ENCODE measurements at places on chromosomes 6 and 20.

DNA sequence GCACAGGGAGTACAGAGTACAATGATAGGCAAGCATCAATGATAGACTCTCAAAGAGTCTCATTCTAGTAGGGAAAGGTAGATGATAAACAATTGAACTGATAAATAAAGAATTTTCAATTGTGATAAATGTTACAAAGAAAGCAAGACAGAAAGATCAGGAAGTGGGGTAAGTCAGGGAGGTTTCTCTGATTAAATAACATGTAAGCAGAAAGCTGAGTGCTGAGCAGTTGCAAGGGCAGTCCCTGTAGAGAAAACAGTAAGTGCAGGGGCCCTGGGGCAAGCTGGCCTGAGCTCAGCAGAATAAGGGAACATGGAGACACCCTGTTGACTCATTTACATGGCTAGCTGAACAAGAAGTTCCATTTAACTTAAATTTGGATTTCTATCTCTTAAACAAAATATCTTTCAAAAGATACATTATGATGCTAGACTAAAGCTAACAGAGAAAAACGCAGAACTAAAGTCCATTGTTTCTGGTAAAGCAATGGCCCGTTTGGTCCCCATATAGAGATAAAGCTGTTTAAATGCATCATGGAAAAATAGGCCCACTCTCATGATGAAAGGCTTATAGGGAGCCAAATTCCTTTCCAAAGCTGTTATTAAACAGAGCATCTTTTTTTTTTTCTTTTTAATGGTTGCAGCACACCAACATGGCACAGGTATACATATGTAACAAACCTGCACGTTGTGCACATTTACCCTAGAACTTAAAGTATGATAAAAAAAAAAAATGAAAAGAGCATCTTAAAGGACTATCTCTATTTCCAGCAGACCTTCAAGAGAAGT, 5.3 kb upstream of the TNFAIP3 start:
- no peak for DNase-seq

DNA sequence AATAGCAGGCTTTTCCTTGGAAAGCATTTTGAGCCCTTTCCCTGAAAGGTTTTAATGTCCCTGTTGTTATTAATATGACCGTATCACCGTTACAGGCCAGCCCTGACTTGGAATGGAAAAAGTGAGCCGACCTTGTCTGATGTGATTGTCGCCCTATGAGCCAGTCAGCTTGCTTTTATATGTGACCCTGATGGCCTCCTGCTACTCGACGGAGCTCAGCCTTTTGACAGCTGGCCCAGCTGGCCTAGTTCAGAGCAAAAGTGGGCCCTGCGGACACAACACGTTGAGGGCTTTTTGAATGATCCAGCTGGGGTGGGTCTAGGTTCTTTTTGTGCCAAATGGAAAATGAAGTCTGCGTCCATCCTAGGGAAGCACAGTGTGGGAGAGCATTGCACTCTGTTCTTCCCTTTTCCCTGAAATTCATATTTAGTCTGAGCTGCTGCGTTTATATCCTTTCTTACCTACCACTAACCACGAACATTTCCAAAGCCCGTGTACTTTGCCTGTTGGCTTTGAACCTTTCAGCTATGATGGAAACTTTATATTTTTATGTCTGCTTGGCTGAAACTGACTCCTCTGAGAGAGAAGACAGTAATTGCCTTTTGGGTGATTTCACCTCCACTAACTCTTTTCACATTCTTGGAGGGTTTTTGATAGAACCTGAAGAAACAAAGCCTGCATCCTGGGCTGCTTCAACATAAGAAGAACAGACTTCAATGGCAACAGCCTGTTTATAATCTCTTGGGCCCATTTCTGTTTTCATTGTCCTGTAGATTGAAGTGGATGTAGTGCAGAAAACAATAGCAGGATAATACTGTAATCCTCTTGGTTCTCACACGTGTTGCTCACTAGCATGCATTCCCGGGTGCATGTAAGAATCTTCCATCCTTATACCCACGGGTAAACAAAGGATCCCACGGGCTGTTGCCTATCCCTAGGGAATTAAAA, 121.8 kb upstream of the HDGFL1 start:
- DNase-seq, result no peak

DNA sequence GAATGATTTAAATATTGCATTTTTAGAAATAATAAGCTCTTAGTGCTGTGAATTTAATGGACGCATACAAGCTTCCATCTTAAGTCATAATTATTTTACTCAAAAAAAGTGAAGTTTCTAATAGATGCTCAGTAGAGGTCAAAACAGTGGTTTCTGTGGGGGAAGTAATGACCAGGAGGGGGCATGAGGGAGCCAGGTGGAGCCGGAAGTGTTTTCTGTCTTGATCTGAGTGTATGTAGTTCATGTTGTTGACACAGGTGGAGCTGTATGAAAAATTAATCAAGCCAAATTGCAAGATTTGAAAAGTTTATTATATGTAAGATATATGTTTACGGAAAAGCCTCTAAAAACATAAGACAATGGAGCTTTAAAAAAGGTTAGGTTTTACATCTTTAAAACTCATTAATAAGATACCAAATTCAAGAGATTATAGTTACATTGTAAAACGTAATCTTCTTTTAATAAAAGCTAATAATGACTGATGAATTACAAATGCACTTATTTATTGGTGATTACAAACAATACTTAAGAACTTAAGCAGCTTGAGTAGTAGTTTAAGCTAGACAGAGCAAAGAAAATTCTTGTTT, 68.0 kb downstream of the PLAGL1 start:
- peak; percentile 12 for DNase-seq

DNA sequence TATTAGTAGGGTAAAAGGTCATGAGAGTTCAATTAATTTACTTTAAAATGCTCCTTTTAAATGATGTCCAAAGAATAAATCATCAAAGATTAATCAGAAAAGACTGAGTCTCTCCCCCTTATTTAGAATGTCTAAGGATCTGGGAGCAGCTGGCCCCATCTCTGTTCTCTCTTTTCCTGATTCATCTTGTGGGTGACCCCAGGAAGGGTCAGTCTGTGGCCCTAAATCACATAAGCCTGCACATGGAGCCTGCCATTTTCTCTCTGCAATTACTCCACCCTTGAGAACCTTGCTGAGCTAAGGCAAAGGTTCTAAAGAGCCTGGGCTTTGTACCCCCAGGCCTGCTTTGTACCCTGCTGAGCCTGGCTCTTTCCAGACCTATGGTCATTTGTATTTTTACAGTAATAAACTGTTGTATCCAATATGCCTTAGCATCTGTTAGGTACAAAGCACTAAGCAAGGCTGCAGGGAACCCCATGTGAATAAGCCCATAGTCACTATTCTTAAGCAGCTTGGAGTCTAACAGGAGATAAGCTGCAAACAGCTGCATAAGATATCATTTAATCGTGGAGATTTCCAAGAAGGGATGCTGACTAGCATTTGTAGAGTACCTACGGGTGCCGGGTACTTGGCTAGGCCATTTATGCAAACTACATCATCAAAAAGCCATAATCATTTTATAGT, 431.0 kb upstream of the MARCKS start:
- DNase-seq, result no peak

- DNase-seq, result no peak
Observed at GRCh38 chr6:150719099-150719766, 119.5 kb downstream of the PLEKHG1 start.

GRCh38 chr6:154888421-154889295, 106.5 kb upstream of the TIAM2 start:
- no peak for DNase-seq

GRCh38 chr6:36850021-36850420, 10.8 kb upstream of the CPNE5 start:
- no peak for DNase-seq

DNA sequence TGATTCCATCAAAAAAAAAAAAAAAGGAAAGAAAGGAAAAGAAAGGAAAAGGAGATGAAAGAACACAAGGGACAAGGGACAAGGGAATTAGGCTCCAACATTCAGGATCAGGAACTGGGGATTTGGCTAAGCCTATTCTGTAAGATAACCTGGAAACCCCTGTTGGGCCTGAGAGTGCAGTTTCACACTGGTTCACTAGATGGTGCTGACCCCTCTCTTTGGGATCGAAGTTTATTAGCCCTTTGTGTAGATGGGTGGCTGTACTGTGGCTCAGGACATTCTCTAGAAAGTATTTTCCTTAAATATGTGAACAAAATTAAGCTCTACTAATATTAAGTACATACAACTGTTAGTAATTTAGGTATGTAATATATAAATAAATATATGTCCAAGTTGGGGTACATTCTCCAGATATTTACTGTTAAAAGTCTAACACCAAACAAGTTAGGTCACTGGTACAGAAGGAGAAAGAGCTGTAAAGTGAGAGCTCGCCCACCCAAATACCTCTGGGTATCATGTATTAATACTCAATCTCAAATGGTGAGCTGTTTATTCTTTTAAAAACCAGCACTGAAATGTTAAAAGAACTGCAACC, 6.3 kb downstream of the OR2A4 start:
- DNase-seq, result peak; percentile 56

GRCh38 chr6:82555801-82556200, 192.2 kb downstream of the TPBG start:
- no peak for DNase-seq

- DNase-seq, result no peak
Observed at GRCh38 chr6:52389264-52389625, 27.3 kb downstream of the PAQR8 start.

DNA sequence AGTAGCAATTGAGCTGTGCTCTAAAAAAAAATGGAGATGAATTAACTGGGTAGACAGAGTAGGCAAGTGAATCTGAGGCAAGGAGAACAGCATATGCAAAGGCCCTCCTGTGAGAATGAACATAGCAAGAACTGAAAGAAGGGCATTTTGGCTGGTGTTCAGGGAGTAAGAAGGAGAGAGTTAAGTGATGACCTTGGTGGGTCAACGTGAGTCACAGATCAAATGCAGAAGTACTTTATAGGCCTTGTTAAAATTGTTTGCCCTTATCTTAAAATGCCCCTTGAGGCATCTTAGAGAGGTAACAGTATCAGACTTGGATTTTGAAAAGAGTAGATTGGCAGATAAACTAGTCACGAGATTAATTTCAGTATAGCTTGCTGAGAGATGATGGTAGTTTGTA, 24.5 kb downstream of the NDUFAF5 start:
- DNase-seq, result no peak

DNA sequence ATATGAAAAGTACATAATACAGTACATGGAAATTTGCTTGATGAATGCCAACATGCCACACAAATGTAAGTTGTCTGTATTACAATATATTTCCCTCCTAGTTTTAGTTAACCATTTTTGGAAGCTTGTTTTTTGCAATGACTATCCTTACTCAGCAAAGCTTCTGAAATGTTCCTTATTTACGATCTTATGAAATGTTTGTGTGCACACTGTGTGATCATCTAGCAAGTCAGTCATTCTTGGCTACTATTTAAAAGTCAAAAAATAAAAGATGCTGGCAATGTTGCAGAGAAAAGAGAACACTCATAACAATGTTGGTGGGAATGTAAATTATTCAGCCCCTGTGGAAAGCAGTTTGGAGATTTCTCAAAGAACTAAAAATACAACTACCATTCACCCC, 33.8 kb downstream of the SUMO4 start:
- no peak for DNase-seq

DNA sequence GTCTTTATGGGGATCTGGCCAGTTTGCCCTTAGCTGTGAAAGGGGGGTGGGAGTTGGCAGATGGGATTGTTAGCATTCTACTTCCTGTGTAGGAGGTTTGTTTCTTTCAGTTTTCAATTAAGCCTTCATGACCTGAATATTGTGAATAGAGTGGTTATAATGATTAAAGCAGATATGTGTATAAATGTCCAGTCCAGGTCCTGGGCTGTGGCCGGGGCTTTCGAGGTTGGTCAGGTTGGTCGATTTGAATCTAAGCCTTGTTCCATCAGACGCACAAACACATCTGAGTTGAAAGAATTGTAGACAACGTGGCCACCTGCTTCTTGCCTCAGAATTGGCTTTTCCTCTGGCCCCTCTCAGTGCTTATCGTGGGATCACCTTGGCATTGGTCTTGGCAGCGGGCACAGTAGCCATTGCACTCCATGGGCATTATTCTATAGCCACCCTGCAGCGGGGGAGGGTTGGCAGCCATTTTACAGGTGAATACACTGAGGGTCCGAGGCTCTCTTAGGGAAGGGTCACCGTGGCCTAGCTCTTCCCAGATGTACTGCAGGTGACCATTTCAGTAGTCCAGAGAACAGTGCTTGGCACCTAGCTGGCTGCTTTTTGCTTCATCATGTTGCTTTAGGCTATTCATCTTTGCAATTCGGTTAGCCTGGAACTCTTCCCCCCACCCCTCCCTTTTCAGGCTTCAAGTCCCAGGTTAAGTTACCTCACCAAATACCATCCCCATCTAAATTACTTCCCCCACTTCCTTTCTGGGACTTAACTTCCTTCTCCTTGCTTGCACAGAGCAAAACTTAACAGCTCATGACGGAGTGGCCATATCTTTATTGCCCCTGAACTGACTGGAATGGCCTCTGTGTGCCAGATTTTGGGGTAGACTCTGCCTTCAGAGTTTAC, 1.1 kb downstream of the RNF114 start:
- DNase-seq, result no peak

GRCh38 chr6:40179496-40179895, 245.2 kb upstream of the MOCS1 start:
- DNase-seq, result no peak

DNA sequence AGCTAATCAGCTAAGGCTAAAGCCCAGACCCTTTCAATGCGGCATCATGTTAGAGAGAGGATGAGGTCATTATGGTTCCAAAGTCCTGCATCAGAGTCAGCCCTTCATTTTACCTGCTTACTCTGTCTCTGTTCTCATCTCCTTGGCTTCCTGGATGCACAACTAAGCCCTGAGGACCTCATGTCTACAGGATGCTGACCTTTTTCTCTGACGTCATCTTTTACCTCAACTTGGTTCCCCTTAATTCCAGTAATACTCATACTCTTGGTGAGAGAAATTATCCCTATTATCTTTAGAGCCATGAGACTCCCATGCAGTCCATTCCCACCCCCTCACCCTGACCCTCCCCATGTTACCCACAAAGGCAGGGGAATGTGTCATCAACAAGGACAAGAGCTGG, 636.5 kb upstream of the CHD6 start:
- no peak for DNase-seq

- no peak for DNase-seq
Observed at GRCh38 chr20:33030569-33030968, 879 bp upstream of the BPIFB6 start.

DNA sequence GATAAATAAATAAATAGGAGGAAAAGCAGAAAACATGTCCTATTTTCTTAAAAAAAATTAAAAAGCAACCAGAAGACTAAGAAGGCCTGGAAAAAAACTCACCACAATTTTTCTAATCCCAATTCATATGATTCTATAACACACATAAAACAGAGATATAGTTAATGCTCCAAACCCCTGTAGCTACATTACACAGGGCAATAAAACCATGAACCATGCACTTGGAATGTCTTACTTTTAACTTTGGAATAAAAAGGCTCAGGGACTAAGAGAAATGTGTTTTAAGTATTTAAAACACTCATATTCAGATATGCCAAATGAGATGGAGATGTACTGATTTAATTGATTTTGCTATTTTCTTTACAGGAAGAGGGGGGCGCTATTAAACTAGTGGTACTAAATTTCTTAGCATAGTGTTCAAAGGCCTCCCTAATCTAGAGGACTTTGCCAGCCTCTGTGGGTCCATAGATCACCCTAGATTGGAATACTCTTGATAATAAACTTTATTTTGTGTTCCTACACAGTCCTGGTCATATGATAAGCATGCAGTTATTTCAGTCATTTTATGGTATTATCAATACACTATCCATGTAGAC, 30.3 kb upstream of the GCM1 start:
- DNase-seq, result no peak

- no peak for DNase-seq
Observed at GRCh38 chr6:137237413-137238170, 18.4 kb upstream of the IFNGR1 start.

- no peak for DNase-seq
Observed at GRCh38 chr6:119255492-119255891, 94.1 kb downstream of the MAN1A1 start.

- DNase-seq, result no peak
Observed at GRCh38 chr6:148082696-148083095, 259.9 kb upstream of the SASH1 start.
